ENCODE measurements at places on chromosomes 2 and 18.

- peak; percentile 38 for DNase-seq
These were observed 36.3 kb upstream of the TANC1 start for GRCh38 chr2:158932131-158932645.

GRCh38 chr2:28547223-28547860 lies 51.5 kb downstream of the PLB1 start:
- DNase-seq = no peak

DNA sequence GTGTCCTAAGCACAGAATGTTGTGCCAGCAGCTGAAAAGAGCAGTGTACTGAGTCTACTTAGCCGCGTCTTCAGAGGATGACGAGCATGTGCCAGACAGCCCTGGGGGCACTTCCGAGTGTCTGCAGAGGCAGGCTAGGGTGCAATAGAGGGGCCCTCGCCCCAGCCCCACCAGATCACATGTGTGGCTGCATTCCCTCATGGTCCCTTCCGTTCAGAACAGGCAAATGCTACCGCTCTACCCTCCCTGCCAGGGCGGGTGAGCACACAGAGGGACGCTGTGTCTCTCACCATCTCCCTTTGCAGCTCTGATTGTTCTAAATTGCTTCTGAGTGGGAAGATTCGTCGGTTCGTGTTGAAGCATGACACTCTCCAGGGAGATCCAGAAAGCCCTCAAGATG lies 212.2 kb upstream of the RAB12 start:
- DNase-seq = no peak

DNA sequence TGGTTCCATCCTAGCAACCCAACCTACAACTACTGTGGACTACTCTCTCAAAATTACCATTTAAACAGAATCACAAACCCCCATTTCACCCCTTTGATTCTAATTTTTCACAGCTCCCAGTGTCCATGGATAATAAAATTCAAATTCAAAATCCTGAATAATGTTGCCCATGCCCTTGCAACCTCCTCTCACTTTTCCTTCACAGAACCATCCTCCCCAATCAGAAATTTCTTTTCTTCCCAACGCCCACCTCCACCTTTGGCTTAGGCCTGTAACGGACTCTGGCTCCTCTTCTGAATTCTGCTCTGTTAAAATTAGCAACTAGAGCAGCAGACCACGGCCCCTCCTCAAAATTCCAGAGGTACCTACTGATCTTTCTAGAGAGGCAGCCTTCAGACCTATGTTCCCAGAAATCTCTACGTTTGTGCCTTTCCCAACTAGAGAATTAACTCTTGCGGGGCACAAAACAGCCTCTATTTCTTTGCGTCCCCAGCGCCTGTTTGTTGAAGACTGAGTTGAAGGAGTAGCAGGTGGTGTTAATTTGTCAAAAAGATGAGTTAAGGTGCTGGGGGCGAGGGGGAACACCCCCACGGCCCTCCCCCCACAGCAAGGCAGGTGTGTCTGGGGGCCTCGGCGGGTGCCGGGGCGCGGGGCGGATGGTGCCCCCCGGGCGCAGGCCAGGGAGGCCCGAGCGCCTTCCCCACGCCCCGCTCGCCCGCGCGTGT lies 428 bp upstream of the MAP3K20 start:
- DNase-seq = no peak

DNA sequence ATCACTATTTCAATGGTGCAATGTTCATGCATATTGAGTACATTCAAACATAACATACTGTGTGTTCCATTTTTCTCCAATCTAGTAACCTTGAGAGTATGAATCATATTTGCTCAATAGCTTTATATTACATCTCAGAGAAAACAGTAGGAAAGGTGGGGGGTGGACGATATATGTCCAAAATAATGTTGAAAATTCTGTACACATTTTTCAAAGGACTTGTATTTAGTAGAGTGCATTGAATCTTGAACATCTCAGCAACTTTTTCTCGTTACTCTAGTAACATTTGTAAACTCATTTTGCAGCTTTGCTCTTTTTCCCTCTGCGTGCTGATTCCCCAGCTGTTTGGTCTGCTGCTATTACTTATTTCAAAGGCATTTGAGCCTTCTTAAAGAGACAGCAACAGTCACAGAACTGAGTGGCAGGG lies 1487.0 kb downstream of the LRP1B start:
- no peak for DNase-seq

DNA sequence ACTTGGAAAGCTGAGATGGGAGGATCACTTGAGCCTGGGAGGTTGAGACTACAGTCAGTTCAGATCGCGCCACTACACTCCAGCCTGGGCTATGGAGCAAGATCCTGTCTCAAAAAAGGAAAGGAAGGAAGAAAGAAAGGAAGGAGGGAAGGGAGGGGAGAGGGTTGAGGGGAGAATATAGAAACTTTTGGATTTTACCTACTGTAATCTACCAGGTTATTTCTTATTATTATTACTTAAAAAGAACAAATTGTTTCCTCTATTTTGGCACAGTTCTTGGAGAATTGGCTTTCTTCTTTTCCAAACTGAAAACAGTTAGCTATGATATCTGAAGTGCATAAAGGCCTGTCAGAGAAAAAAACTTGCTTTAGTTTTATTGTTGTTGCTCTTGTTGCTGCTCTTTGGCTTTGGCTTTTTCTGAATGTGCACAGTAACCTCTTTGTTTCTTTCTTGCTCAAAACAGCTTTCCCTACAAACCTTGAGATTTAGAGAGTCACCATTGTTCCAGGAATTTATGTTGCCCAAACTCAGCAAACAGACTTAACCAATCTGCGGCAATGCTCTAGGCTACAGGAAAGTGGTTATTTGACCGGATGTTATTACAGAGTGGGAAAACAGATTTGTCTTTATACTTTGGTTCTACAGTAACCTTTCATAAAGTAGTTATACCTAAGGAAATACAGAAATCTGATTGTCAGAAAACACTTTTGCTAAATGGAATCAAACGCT lies 214.9 kb downstream of the XIRP2 start:
- DNase-seq = no peak

- DNase-seq = no peak
These were observed 914.3 kb downstream of the DCC start for GRCh38 chr18:53254265-53254664.

GRCh38 chr18:41395695-41396094 lies 559.3 kb upstream of the PIK3C3 start:
- DNase-seq = no peak

GRCh38 chr2:177327009-177327408 lies 62.5 kb upstream of the NFE2L2 start:
- DNase-seq = no peak

DNA sequence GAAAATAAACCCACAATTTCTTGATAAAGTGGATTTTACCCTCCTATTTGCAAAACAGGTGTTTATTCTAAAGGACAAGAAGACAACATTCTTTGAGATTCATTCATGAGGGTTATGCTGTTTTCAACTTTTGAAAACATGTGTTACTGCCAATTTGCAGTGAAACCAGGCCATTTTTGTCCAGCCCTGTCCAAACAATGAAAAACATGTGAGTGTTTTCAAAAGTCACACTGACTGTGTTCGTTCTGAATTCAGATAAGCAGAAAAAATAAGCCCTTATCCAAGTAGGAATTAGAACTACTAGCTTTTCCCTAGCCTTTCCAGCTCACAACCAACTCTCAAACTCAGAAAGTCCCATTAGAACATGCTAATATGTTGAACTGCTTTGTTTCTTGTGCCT lies 148.1 kb upstream of the PID1 start:
- no peak for DNase-seq

Measured in dermis microvascular lymphatic vessel endothelial cell (primary cell).